ENCODE measurements at places on chromosomes 11 and 22.

DNA sequence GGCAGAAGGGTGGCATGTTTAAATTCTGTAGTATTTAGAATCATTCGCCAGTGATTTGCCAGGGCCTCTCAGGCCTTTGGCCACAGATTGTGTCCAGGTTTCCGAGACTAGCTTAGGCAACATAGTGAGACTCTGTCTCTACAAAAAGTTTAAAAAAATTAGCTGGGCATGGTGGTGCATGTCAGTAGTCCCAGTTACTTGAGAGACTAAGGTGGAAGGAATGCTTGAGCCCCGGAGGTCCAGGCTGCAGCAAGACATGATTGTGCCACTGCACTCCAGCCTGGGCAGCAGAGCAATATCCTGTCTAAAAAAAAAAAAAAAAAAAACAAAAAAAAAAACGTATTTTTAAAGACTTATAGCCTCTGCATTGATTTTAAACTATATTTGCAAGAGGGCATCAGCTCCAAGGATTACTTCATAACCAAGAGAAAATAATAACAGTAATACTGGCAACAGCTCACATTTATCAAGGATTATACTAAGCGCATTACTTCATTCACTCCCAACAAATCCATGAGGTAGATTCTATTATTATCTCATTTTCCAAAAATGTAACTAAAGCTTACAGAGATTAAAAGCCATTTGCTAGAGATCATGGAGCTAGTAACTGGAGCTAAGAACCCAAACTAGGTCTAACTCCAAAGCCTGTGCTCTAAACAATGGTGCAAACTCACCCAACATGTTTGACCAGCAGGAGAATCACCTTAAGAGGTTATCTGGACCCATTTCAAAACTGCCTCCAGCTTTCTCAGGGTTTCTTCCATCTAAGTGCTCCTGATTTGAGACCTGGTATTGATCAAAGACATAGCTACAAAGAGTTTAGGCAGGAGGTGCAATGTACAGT is 32.6 kb upstream of the SLC6A5 start:
- DNase-seq: no peak
- peaks cover 24% of the 10 kb centered on the region for H3K27me3 ChIP-seq
- H3K4me1 ChIP-seq: no peaks in the 10 kb centered on the region
- no peak overlapping the region for H3K4me3 ChIP-seq
- no peaks in the 10 kb centered on the region for H3K36me3 ChIP-seq
- H3K27ac ChIP-seq: no peak overlapping the region

DNA sequence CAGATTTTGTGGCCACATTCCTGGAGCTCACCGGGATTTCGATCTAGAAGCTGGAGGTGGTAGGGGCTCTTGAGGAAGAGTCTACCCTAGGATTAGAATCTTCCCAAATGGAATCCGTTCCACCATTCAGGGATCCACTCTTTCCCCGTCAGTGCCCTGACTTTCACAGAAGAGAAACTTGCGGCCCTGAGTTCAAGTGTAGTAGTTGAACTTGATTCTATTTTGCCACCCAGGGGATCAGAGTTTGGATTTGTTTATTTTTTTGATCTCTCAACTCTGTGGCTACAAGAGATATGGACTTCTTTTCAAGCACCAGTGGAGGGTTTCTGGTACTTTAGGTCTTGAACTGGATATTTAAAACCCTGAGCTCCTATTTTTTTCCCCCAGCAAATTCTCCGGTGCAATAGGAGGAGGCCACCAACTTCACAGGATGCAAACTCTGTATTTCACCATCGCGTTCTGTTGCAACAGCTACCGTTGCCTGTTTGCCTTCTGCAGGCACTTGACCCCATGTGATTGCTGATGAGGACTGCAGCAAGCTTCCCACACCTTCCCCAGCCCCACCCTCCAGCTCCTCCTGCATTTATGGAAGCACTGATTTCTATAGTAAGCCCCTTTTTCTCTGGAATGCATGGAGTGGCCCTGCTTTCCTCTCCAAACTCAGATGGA is 14.8 kb upstream of the MRGPRF start:
- DNase-seq: no peak
- H3K27ac ChIP-seq: peak overlapping the region; percentile 29
- no peaks in the 10 kb centered on the region for H3K36me3 ChIP-seq
- H3K27me3 ChIP-seq: peaks cover under 1% of the 10 kb centered on the region
- no peak overlapping the region for H3K4me3 ChIP-seq

DNA sequence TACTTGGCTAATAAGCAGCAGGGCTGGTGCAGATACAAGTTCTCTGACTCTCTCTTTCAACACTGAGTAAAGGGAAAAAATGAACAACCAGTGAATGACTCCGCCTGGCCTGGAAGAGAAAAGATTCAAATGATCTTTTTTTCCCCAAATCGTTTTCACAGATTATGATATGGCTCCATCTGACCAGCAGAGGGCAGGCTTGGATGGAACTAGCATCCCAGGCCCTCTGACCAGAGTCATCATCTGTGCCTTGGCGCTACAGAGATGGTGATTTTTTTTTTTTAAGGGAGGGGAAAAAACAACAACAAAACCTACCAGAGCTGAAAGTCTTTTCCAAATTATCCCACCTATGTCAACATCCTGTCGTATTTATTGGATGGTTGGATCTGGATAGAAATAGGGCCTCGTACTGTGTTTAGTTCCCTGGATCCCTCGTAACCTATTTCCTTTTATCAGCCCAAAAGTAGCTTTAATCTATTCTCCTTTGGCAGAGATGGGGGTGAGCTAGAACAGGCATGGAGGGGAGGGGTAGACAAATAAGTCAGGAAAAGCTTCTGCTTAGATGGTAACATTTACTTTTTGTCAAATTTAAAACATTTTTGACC is 69.7 kb downstream of the PRSS23 start:
- no peaks in the 10 kb centered on the region for H3K36me3 ChIP-seq
- no peak overlapping the region for H3K4me3 ChIP-seq
- DNase-seq: peak; percentile 18
- H3K27me3 ChIP-seq: no peaks in the 10 kb centered on the region
- H3K4me1 ChIP-seq: no peaks in the 10 kb centered on the region

DNA sequence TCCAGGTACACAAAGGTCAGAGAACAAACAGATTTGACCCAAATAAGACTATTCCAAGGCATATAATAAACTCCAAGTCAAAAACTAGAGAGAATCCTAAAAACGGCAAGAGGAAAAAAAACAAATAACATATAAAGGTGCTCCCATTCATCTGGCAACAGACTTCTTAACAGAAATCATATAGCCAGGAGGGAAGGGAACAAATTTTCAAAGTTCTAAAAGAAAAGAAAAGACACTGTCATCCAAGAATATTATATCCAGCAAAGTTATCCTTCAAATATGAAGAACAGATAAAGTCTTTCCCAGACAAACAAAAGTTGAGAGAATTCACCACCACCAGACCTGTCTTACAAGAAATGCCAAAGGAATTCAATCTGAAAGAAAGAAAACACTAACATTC is 11.1 kb downstream of the EFCAB6 start:
- no peak overlapping the region for H3K27ac ChIP-seq
- DNase-seq: no peak
- H3K27me3 ChIP-seq: peaks cover 83% of the 10 kb centered on the region
- H3K4me3 ChIP-seq: no peak overlapping the region
- no peaks in the 10 kb centered on the region for H3K36me3 ChIP-seq

DNA sequence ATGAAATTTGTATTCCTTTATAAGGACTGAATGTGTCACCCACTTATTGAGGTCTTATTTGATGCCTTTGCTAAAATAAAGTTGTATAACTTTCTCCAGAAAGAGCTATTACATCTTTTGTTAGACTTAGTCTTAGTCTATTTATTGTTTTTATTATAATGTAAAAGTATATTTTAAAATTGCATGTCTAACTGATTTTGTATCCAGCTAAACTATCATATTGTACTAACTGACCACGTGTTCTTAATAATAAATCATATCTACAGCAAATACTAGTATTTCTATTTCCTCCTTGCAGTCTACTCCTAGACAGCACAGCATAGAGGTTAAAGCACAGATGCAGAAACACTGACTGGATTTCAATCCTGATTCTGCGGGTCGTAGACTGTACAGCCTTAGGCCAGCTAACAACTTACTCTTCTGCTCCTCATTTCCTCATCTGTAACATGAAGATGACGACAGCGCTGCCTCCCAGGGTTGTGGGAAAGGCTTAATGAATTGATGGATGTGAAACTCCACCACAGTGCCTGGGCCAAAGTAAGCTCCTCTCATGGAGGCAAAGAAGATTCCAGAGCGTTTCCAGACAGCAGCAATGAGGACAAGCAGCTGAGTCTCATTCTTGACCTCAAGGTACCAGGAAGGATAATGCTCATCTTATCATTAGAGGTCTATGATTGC is 13.2 kb downstream of the IFITM10 start:
- no peak overlapping the region for H3K27ac ChIP-seq
- peaks cover 23% of the 10 kb centered on the region for H3K27me3 ChIP-seq
- no peak overlapping the region for H3K4me3 ChIP-seq

GRCh38 chr11:64744544-64745188 is 724 bp upstream of the RASGRP2 start:
- H3K27ac ChIP-seq: peak overlapping the region; percentile 97
- DNase-seq: no peak
- H3K4me3 ChIP-seq: peak overlapping the region; percentile 93
- H3K27me3 ChIP-seq: no peaks in the 10 kb centered on the region
- H3K36me3 ChIP-seq: peaks cover 62% of the 10 kb centered on the region

DNA sequence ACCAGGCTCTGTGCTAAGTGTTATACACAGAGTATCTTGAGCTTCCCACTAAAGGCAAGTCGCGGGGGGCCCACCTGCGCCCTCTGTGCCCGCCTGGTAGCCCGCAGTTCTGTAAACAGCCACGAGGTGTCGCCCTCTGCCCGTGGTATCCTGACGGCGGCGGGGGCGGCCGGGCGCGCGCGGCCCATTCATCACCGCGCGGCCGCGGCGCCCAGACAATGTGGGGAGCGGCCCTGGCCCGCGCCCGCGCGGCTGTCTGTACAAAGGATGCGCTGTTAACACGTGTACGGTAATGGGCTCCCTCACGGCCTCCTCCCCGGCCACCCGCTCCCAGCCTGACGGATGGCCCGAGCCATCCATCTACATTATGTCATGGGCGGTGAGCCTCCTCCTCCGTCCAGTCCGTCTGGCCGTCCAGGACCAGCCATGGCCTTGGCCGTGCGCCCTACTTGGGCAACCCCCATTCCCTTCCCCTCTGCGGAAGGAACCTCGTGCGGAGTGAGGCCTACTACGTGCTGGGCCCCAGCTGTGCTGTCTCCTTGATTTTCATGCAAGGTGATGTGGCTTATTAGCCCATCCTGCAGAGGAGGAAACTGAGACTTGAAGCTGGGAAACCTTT is 99.4 kb downstream of the MIAT start:
- no peaks in the 10 kb centered on the region for H3K36me3 ChIP-seq
- H3K27me3 ChIP-seq: no peaks in the 10 kb centered on the region
- peaks cover 9% of the 10 kb centered on the region for H3K4me1 ChIP-seq
- no peak overlapping the region for H3K4me3 ChIP-seq
- H3K27ac ChIP-seq: no peak overlapping the region
- peak; percentile 43 for DNase-seq

- no peaks in the 10 kb centered on the region for H3K36me3 ChIP-seq
- no peak overlapping the region for H3K4me3 ChIP-seq
- H3K27ac ChIP-seq: no peak overlapping the region
- DNase-seq: no peak
- H3K27me3 ChIP-seq: peaks cover 53% of the 10 kb centered on the region
- peaks cover 4% of the 10 kb centered on the region for H3K4me1 ChIP-seq
Observed at GRCh38 chr11:6323291-6323905, 3.1 kb upstream of the CAVIN3 start.

GRCh38 chr22:34070051-34070450 is 149.8 kb upstream of the LARGE1 start:
- H3K27me3 ChIP-seq: no peaks in the 10 kb centered on the region
- no peaks in the 10 kb centered on the region for H3K36me3 ChIP-seq
- no peaks in the 10 kb centered on the region for H3K4me1 ChIP-seq
- no peak overlapping the region for H3K27ac ChIP-seq
- DNase-seq: no peak

GRCh38 chr11:48029681-48030290 is 49.4 kb downstream of the PTPRJ start:
- peaks cover 67% of the 10 kb centered on the region for H3K4me1 ChIP-seq
- peaks cover 11% of the 10 kb centered on the region for H3K36me3 ChIP-seq
- H3K4me3 ChIP-seq: no peak overlapping the region
- H3K27me3 ChIP-seq: no peaks in the 10 kb centered on the region
- H3K27ac ChIP-seq: peak overlapping the region; percentile 63
- DNase-seq: no peak

DNA sequence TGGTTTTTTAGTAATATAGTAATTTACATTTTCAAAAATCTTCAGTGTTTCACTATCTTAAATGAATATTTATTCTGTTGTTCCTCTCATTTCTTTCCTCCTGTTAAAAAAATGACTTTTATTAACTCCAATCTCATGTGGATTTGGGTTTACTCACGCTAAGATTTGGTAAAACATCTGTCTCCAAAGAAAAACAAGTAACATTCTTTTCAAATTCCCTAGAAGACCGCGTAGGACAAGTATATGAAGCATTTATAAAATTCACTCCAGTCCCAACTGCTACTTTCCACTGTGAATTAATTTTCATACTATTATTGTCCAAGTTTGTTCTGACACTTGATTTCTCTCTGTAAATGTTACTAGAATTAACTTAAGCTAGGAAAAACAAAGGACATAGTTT is 26.2 kb downstream of the SBF2 start:
- H3K27ac ChIP-seq: no peak overlapping the region
- no peak overlapping the region for H3K4me3 ChIP-seq
- no peak for DNase-seq
- H3K36me3 ChIP-seq: peaks cover 3% of the 10 kb centered on the region
- no peaks in the 10 kb centered on the region for H3K4me1 ChIP-seq
